Hematopoietic multipotent progenitor cell treated with erythropoietin and hydrocortisone succinate and interleukin-3 and kit ligand, for 4 days (in vitro differentiated cells): ENCODE measurements at places on chromosomes 2 and 18.

- DNase-seq: no peak
Measured at GRCh38 chr2:143219266-143219665, 90.0 kb downstream of the ARHGAP15 start.

- DNase-seq: no peak
Measured at GRCh38 chr2:233542507-233542906, 24.1 kb downstream of the USP40 start.

- no peak for DNase-seq
Measured at GRCh38 chr2:225471039-225471438, 71.5 kb downstream of the NYAP2 start.

- no peak for DNase-seq
Measured at GRCh38 chr2:238505892-238506280, 79.2 kb downstream of the ASB1 start.

DNA sequence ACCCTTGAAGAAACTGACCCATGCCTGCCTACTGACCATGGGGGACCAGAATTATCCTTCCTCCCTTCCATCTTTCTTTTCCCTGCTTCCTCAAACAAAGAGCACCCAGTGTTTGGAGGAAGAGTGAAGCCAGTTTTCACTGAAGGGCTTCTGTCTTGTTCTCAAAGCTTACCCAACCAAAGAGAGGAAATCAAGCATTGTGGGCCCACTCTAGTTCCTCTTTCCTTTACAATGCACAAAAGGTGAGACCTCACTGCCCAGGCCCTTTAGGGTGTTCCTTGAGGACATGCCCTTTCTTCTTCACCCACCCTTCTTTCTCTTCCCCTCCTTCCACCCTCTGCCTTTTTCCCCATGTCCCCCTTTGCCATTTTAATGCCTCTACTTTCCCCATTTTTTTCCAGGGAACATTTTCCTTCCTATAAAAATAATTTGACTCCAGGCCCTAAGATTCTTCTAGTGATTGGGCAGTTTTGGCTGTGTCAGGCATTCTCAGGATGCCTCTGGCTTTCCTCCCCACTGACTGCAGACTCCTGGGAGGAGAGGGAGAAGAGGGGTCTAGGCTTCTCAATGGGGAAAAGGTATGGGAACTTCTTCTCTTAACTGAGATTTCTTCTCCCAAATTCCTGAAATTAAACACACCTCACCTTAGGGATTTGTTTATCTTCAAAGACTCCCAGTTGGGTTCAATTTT lies 126.6 kb upstream of the RMDN2 start:
- peak; percentile 32 for DNase-seq

GRCh38 chr2:21715887-21716286 lies 592.1 kb downstream of the TDRD15 start:
- DNase-seq: no peak

- DNase-seq: no peak
Measured at GRCh38 chr2:30362468-30363081, 84.5 kb upstream of the LCLAT1 start.

DNA sequence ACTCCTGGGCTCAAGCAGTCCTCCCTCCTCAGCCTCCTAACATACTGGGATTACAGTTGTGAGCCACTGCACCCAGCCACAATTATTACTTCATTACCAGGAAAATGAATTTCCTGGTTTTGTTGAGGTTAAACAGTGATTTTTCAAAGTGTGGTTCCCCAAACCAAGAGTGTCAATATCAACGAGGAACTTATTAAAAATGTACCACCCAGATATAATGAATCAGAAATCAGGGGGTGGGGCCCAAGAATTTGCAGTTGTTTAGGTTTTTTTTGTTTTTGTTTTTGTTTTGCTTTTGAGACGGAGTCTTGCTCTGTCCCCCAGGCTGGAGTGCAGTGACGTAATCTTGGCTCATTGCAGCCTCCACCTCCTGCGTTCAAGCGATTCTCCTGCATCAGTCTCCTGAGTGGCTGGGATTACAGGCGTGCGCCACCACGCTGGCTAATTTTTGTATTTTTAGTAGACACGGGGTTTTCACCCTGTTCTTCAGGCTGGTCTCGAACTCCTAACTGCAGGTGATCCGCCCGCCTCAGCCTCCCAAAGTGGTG lies 94.1 kb downstream of the WDSUB1 start:
- DNase-seq: no peak

DNA sequence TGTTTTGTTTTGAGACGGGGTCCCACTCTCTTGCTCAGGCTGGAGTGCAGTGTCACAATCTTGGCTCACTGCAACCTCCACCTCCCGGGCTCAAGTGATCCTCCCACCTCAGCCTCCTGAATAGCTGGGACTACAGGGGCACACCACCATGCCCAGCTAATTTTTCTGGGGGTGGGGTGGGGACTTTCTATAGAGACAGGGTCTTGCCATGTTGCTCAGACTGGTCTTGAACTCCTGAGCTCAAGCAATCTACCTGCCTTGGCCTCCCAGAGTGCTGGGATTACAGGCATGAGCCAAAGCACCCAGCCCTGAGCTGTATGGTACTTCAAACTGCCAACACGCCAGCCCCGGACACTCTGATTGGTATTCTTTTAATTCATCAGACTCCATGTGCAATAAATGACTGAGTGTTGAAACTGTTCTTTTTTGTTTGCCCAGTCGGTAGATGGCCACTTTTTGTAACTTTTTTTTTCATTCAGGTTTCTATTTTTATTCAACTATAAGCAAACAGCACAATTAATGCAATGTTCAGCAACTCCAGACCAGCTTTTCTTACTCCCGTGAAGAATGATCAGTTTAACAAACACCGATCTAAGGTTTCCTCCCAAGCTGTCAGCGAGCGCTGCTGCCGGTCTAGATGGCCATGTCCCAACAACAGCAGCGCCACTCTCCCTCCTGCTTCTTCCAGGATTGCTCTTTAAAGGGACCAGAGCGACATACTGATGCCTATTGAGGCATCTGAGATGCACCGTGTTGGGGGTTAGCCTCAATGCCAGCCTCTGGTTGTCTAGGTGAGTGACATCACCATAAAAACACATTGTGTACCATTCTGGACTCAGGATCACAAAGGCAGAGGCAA lies 12.5 kb upstream of the TGOLN2 start:
- DNase-seq: no peak

DNA sequence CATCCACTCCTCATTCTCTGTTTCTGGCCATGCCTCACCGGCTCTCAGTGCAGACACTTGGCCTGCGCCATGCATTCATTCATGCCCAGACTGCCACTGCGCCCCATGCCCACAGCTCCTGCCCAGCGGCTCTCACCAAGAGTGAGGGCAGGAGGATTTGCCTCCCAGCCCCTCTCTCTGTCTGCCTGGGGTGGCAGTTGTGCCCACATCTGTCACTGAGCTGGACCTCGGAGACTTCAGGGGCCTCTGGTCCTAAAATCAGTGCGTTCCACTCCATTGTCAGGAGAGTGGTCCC lies 75.1 kb downstream of the CIB4 start:
- no peak for DNase-seq

GRCh38 chr2:96913398-96914202 lies 43.7 kb upstream of the SEMA4C start:
- peak; percentile 83 for DNase-seq

DNA sequence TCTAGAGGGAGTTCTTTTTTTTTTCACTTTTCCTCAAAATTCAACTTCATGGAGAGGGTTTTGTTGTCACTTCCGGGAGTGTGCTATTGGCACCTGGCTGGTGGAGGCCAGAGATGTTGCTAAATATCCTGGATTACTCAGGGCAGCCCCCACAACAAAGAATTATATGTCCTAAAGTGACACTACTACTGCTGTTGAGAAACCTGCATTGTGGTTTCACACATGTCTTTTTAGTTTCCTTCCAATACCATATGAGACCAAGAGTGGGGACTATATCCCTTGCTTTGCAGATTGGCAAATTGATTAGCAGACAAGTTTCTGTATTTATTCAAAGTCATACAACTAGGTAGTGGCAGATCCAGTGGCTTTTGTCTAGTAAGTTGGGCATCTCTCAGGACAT lies 826.8 kb downstream of the TRIB2 start:
- DNase-seq: no peak

DNA sequence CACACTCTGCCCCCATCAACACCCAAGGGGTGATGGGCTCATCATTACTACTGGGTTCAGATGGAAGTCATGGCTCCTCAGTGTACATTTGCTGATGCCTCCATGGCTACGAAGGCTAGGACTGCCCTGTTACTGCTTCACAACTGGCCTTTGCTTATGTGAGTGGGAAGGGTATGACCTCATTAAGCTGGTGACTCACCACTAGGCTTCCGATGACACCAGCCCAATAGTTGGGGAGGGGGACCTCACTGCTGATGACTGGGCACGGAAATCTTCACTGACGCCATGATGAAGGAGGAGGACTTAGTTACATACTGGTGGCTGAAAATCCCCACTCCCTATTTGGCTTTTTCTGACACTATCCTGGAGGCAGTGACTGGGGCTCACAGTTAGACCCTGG lies 263.2 kb downstream of the CMPK2 start:
- DNase-seq: no peak

DNA sequence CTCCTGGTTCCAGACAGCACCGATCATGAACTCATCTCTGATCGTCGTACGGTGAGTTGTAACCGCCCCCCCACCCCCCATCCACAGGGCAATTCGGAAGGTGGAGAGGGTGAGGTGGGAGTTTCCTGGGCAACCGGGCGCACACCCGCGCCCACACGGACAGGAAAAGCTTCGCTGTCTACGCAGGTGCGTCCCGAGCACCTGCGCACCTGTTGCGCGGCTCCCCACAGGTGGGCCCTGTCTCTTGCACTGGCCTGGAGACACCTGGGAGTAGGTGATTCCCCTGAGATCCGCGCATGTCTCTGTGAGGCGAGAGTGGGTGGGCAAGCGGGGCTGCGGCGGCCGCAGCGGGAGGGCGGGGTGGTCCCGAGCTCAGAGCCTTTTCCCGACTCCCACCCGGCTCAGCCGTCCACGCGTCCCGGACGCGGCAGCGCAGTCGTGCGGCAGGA lies 459 bp upstream of the ATP6V1C2 start:
- DNase-seq: no peak

DNA sequence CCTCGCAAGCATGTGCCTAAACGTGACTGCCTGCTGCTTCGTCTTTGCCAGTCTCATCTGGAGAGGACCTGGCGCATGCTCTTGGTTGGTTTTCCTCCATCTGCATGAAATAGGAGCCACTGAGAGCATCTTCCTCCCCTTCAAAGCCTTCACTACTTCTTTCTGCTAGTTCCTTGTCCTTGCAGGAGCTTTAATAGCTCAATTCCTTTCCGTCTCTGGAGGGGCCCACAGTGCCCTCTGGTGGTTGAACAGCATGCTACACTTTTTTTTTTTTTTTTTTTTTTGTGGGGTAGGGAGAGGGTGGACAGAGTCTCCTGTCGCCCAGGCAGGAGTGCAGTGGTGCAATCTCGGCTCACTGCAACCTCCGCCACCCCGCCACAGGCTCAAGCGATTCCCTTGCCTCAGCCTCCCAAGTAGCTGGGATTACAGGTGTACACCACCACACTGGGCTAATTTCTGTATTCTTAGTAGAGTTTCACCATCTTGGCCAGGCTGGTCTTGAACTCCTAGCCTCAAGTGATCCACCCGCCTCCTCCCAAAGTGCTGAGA lies 59.6 kb downstream of the SP110 start:
- peak; percentile 85 for DNase-seq

DNA sequence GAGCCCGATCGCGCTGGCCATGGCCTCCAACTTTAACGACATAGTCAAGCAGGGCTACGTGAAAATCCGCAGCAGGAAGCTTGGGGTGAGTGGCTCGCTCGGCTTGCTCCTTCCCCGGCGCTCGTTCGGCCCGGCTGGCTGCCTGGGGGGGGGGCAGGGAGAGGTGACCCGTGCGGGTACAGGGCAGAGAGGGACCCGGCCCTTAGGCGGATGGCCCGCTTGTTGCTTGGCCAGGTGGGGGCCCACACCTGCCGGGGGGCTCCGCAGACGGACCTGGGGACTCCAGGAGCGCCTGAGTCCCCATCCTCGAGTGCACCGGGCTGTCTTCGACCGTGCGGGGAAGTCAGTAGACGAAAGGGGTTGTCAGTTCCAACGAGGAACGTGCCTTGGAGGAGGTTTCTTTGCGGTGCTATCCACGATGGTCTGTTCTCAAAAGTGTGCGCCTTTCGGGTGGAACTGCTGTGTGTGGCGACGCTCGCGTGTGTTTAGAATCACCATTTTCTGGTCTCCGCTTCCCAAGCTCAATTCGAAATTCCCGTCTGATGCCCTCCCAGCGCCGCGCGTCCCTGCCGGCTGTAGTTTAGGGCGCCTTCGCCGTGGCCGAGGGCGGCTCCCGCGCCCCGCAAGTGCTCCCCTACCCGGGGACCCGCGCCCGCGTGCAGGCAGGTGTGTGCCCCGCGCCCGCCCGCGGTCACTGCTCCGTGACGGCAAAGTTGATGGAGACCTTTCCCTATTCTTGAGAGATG lies 711 bp downstream of the DOK6 start:
- peak; percentile 5 for DNase-seq

- peak; percentile 47 for DNase-seq
Measured at GRCh38 chr2:223101340-223102039, 49.5 kb downstream of the KCNE4 start.

GRCh38 chr2:223580951-223581350 lies 21.2 kb downstream of the SCG2 start:
- no peak for DNase-seq

GRCh38 chr2:25851740-25852503 lies 26.4 kb downstream of the ASXL2 start:
- peak; percentile 94 for DNase-seq

- peak; percentile 46 for DNase-seq
Measured at GRCh38 chr2:32559136-32559535, 68.7 kb upstream of the TTC27 start.

- no peak for DNase-seq
Measured at GRCh38 chr2:219987830-219988229, 360.4 kb downstream of the SLC4A3 start.

GRCh38 chr2:204024503-204024902 lies 87.9 kb downstream of the ICOS start:
- DNase-seq: peak; percentile 70

GRCh38 chr2:23720705-23721453 lies 206.0 kb downstream of the ATAD2B start:
- no peak for DNase-seq

GRCh38 chr2:219554350-219554749 lies 10.5 kb downstream of the TMEM198 start:
- DNase-seq: no peak

- DNase-seq: no peak
Measured at GRCh38 chr2:159996792-159997546, 65.4 kb downstream of the PLA2R1 start.

DNA sequence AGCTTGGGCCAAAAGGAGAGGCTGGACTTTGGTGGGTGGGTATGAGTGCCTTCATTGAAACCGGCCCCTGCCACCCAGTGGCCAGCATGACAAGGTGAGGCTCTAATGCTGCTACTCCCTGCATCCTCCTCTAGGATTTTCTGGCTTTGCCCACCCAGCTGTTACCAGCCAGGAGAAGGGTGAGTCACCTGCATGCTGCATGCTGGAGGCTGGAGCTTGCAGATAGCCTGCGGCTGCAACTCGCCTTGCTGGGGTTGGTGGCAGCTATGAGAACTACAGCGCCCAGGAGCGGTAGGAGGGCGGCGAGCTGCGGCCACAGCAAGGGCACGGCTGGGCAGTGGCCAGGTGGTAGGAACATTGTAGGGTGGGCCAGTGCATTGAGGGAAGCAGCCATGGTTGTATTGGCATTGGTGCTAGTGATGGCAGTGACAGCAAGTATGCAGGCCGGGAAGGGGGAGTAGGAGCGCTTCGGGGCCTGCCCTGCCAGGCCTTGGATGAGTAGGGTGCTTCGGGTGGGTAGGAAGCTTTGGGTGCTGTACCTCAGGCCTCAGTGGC lies 75.4 kb upstream of the SLC35G4 start:
- no peak for DNase-seq
